ENCODE measurements at places on chromosomes 7 and 10.

- no peak for DNase-seq
These were observed 168.9 kb downstream of the KCND2 start for GRCh38 chr7:120441850-120442249.

GRCh38 chr7:105487579-105488571 is 34.2 kb downstream of the PUS7 start:
- DNase-seq, result no peak

GRCh38 chr10:31507427-31507826 is 188.4 kb downstream of the ZEB1 start:
- DNase-seq, result no peak

DNA sequence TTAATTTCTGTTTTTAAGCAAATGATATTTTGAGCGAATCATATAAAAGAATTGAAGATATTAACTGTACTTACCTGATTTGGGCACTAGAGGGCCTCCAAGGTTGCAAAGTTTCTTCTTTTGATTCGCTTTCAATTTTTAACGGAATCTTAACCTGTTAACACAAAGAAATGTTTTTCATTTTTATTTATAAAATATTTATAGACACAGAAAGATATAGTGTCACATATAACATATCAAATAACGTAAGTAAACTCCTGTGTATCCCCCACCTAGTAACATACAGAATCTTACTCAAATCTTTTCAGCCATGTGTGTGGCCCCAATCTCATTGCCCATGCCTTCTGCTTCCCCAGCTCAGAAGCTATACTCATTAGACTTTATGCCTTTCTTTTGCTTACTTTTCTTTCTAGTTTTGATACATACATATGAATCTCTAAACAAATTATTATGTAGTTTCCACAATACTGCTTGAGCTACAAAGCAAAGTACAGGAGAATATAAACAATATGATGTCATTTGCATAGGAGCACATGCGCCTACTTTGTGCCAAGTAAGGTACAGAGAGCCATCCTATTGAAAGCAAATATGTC is 49.5 kb upstream of the ZPBP start:
- no peak for DNase-seq

DNA sequence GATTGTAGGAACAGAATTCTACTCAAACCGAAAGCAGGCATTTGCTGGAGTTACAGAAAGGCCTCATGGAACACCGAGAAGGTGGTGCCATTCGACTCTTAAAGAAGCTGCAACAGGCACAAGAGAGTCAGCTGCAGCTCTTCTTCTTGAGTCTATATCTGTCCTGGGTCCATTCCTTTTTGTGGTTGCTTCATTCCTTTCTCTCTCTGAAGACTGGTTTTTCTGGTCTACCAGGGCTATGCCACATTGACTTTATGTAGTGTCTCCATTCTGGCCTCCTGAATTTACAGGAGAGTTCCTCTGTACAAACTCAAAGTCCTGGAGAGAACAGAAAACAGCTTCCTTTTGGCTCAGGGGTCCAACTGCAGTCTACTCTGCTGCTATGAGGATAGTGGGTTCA is 132.8 kb downstream of the CFTR start:
- DNase-seq, result no peak

- peak; percentile 43 for DNase-seq
These were observed 115.2 kb downstream of the SORBS1 start for GRCh38 chr10:95445837-95446486.

GRCh38 chr7:2706685-2707126 is 18.7 kb downstream of the AMZ1 start:
- DNase-seq, result no peak

DNA sequence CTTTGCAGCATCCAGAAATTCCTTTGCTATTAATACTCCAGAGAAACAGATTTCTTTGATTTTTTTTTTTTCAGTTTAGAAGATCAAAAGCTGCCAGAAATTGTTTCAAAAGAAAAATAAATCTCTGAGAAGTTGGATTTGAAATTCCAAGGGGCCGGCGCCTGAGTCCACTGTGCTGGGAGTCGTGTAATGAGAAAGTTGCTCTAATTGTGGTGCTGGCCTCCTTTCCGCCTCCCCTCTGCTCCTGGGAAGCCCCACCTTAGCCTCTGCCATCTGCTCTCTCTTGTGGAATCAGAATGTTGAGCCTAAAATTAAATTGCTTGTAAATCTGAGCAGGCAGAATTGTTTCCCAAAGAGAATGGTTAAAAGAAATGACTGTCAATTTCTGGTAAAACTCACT is 93.3 kb downstream of the EMX2 start:
- no peak for DNase-seq

DNA sequence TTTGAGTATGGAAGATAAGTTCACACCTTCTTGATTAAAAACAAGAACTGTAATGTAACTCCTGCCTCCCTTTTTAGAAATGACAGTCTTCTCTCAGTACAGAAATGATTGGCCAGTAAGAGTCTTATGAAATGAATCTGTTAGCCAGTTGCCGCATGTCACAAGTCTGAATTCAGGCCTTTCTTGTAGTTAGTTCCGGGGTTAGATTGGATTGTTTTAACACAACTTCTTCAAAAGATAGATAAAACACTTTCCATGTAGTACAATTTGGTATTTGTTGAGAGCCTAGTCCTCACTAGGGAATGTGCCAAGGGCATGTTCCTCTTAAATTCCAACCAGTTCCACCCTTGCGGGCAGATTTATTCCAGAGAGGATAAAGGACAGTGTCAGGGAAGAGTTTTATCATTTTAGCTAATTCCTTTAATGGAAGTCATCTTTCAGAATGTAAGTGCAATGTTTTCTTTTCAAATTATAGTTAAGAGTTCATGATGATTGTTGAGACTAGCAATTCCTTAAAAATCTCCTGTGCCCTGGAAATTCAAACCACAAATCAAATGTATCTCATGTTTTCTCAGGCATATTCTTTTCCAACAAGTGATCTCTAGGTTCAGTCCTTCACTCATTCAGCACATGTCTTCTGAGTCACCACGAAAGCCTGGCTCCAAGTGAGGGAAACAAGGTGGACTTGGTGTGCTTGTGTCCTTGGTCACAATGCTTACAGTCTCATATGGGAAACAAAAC is 4.1 kb downstream of the FHIP2A start:
- peak; percentile 86 for DNase-seq

DNA sequence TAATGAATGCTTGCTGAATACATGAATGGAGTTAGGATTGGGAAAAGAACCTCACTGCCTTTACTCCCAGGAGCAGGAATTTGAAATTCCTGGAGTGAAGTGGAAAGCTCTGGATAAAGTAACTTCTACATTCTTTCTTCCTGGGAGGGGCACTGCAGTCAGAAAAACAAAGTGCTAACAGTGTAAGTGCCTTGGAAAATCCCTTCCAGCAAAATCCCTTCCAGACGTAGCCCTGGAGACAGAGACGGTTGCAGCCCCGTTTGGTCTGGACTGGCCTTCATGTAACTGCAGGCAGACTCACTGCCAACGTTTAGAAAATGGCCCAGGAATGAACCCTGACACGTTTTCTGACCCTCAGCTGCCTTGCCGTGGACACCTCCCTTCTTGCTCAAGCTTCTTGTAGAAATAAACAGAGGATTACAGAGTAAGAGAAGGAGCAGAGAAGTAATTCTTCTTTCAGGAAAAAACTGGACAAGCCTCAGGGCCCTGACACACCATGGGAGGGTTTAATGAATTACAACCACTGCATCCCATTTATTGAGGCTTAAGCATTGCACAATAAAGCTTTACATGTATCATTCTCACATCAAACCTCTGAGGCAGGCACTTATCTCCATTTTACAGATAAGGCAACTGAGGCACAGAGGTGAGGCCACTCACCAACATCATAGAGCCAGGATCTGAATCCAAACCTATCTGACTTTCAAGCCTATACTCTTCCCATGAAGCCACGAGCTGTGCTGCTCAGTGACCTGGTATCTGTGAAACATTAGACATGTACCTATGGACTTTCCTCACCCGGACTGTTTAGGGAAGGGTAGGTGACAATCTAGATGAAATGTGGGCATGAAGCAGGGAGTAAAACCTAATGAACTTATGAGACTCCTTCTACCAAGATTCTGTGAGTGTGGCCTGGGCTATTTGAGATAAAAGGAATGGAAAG is 7.8 kb downstream of the ITPRIP start:
- DNase-seq, result no peak

GRCh38 chr10:17435187-17435586 is 19.2 kb downstream of the ST8SIA6 start:
- DNase-seq, result no peak

- peak; percentile 69 for DNase-seq
These were observed 165.8 kb downstream of the CCSER2 start for GRCh38 chr10:84493951-84494848.

DNA sequence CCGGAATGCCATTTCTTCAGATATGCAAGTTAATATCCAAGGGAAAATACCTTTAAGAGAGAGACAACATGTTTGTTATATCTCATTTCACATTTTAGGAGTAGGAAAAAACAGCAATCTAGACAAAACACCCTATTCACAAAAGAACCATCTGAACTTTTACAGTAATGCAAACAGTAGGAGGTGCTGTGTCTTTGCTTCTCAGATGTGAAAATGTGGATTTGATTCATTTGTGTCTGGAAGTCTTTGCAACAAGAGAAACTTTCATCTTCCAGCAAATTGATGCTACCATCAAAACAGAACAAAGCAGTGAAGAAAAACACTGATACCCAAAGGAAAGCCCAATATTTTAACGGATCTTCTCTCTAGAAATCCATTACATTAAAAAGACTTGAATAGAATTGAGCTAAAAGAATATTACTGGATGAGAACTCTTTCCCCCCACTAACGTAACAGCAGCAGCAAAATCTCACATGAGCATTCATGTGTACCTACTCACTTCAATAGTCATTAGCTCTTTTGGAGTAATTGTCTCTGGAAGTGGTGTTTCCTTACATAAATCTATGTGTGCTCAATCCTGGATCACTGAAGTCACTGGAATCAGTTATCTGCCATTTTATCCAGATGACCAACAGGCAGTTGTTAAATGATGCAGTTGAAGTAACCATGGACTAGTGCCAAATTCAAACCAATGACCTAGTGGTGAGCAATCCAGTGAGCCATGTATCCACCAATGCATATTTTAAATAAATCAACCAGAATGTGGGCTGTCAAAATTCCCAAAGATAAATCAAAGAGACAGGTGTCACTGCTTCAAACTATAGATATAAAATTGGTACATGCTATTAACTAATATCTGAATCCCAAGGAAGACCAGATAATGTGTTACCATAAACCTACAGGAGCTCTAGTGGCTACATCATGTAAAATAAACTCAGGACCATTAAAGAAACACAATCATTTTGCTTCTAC is 1.8 kb downstream of the SEMA3C start:
- peak; percentile 93 for DNase-seq

DNA sequence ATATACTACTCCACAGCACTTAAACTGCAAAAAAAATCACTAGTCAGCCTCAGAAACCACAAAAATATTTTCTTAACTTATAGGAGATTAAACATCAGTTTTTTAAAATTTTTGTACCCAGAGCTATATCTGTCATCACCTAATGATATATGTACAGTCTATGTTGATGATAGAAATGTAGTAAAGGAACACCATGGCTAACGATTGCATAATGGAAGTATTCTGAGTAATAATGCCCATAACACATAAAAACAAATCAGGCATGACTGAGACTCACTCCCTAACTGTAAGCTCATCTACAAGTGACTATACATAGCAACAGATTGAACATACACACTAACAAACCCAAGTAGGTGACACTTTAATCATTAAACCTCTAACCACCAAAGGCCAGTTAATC is 51.3 kb downstream of the TSPAN12 start:
- DNase-seq, result no peak

DNA sequence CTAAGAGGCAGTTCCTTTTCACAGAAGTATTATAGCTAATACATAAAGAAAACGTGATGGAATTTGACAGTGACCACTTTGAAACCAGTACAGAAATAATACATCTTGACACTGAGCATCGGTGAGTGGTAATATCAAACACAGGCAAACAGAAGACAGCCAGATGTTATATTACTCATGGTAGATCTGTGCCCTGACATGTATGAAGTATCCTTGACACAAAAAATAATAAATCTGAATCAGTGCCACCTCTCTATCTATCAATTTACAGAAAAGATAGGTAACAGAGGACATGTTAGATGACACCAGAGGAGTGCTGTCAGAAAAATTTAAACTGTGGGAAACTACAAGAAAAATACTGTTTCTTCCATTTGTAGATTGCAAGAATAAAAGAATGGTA is 217.4 kb upstream of the POT1 start:
- no peak for DNase-seq

- DNase-seq, result no peak
These were observed 7.3 kb downstream of the ICA1 start for GRCh38 chr7:8254667-8255066.

DNA sequence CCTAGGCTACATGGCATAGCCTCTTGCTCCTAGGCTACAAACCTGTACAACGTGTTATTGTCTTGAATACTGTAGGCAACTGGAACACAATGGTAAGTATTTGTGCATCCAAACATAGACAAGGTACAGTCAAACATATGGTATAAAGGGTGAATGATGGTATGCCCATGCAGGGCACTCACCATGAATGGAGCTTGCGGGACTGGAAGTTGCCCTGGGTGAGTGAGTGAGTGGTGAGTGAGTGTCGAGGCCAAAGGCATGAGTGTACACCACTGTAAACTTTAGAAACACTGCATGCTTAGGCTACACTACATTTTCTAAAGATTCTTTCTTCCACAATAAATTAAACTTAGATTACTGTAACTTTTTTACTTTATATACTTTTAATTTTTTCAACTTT is 165.7 kb downstream of the PARD3 start:
- no peak for DNase-seq

GRCh38 chr7:133433165-133433812 is 180.4 kb downstream of the EXOC4 start:
- DNase-seq, result no peak

DNA sequence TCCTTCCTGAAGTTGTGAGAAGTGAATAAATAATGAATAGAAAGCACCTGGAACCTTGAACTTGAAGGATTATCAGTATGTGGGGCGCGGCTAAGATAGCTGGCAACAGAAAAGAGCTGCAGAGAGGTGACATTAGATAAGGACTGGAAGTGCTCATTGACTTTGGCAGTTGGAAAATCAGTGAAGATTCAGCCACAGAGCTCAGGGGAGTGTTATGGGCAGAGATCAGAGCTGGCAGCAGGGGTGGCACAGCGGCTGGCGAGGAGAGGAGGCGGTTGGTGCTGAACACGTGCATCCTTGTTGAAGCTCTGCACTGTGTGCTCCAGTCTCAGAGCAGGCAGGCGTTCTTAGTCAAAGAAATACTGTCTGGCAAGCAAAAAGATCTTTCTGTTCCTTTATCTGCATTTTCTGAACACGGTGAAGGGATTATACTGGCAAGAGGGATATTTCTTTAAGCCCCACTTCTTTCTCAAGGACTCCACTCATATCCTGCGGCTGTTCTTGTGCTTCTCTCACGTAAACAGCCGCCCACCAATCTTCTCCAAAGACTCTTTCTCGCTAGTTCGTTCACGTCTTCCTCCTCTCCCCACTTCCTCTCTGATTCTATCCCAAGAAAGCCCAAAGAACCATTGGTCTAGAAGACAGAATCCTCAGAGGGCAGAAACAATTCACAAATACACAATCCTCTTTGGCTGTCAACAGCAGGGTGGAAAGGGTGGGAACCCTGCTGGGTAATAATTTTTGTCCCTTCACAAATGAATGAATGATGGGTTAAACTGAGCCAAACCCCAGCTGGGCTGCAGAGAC is 38.6 kb upstream of the ADD3 start:
- DNase-seq, result no peak

- no peak for DNase-seq
These were observed 31.5 kb downstream of the TCF7L2 start for GRCh38 chr10:112981553-112981952.

- no peak for DNase-seq
These were observed 685.7 kb upstream of the IGFBP3 start for GRCh38 chr7:46606761-46607160.
